Uterus (tissue), 4 donors: ENCODE measurements at places on chromosomes 4 and X. TPM values are rescaled to one million over a fixed set of nuclear protein-coding genes. Genes with fewer than 3 reads are reported as not detected.

- no peaks in the 10 kb centered on the region for H3K4me1 ChIP-seq
- no peak overlapping the region for H3K27ac ChIP-seq
- no peak for DNase-seq
- no peak overlapping the region for H3K4me3 ChIP-seq
Observed at GRCh38 chr4:145446184-145446583, 35.5 kb upstream of the SMAD1 start.

- no peaks in the 10 kb centered on the region for H3K27me3 ChIP-seq
- H3K4me1 ChIP-seq = no peaks in the 10 kb centered on the region
- H3K27ac ChIP-seq = no peak overlapping the region
- no peak for DNase-seq
- no peak overlapping the region for H3K4me3 ChIP-seq
- H3K36me3 ChIP-seq = no peaks in the 10 kb centered on the region
Observed at GRCh38 chr4:146343199-146343598, 128.9 kb downstream of the REELD1 start.

DNA sequence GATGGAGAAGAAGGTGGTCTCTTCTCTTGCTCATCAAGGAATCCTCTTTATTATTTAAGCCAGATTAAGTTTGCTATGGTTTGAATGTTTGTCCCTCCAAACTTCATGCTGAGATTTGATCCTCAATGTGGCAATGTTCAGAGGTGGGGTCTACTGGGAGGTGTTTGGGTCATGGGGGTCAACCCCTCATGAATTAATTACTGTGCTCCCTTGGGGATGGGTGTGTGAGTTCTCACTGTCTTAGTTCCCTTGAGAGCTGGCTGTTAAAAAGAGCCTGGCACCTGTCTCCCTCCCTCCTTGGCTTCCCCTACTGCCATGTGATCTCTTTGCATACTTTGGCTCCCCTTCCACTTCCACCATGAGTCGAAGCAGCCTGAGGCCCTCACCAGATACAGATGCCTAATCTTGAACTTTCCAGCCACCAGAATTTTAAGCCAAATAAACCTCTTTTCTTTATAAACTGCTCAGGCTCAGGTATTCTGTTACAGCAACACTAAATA is 36.0 kb upstream of the CD38 start:
- DNase-seq = no peak
- no peak overlapping the region for H3K27ac ChIP-seq
- H3K27me3 ChIP-seq = no peaks in the 10 kb centered on the region
- no peaks in the 10 kb centered on the region for H3K36me3 ChIP-seq
- no peak overlapping the region for H3K4me3 ChIP-seq

DNA sequence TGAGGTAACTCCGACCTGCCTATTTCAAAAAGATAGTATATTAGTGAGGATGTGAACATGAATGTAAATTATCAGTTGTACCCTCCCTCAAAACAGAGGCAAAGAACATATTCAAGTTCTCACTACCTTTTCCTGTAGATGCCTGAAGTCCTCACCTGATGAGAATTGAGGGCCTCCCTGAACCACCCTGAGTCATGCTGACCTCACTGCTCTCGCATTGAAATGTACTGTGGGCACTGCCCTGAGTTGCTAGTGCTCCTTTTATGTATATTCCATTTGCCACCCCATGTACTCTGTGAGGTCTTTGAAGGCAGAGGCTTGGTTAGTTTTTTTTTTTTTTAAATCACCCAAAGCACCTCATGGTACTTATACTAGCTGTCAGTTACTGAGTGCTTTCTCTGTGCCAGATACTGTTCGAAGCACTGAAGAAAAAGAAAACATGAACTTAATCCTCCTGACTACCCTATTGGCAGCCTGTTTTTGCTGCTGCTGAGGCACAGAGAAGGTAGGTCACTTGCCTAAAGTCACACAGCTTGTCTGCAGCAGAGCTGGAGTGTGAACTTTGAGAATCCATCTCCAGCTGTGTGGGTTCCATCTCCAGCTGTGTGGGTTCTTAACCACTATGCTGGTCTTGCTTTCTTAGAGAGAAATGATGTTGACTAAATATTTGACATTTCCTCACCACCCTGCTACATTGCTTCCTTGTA is 253.1 kb upstream of the GPC4 start:
- H3K4me3 ChIP-seq = no peak overlapping the region
- DNase-seq = no peak
- no peaks in the 10 kb centered on the region for H3K36me3 ChIP-seq
- no peaks in the 10 kb centered on the region for H3K27me3 ChIP-seq

DNA sequence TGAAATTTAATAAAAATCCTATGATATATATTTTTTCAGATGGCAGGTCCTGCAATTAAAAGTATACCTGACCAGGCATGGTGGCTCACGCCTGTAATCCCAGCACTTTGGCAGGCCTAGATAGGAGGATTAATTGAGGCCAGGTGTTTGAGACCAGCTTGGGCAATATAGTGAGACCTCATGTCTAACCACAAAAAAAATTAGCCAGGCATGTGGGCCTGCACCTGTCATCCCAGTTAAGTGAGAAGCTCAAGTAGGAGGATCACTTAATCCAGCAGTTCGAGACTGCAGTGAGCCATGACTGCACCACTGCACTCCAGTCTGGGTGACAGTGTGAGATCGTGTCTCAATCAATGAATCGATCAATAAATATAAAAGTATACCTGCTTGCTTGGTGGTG is 2.5 kb downstream of the OCIAD2 start:
- no peaks in the 10 kb centered on the region for H3K36me3 ChIP-seq
- H3K27ac ChIP-seq = no peak overlapping the region
- no peak overlapping the region for H3K4me3 ChIP-seq
- no peaks in the 10 kb centered on the region for H3K27me3 ChIP-seq
- DNase-seq = no peak
- no peaks in the 10 kb centered on the region for H3K4me1 ChIP-seq

GSX2 gene
- not detected for total RNA-seq

SAGE1 gene
- total RNA-seq = not detected

LRAT gene
- not detected for total RNA-seq

CSTF2 gene
- total RNA-seq = 24.8 TPM

HSFX3 gene
- total RNA-seq = not detected

SSX1 gene
- total RNA-seq = not detected
